Renal cortical epithelial cell (primary cell): ENCODE measurements at places on chromosomes 5 and 9. TPM values are rescaled to one million over a fixed set of nuclear protein-coding genes. Genes with fewer than 3 reads are reported as not detected.

ZNF474 gene
- total RNA-seq = 0.17 and 0.50 TPM in 2 replicates

CRHBP gene
- total RNA-seq = not detected in 2 replicates

CCL28 gene
- 11.0 and 26.6 TPM in 2 replicates for total RNA-seq

CLIC3 gene
- total RNA-seq = 0.85 and 1.9 TPM in 2 replicates

PCDHA9 gene
- 0.99 TPM in 1 of 2 replicates, not detected in the other for total RNA-seq

SPATA31E1 gene
- not detected in 2 replicates for total RNA-seq
